ENCODE measurements at places on chromosomes 5 and 9.

GRCh38 chr5:130065617-130066016, 161.4 kb downstream of the CHSY3 start:
- no peak for DNase-seq

DNA sequence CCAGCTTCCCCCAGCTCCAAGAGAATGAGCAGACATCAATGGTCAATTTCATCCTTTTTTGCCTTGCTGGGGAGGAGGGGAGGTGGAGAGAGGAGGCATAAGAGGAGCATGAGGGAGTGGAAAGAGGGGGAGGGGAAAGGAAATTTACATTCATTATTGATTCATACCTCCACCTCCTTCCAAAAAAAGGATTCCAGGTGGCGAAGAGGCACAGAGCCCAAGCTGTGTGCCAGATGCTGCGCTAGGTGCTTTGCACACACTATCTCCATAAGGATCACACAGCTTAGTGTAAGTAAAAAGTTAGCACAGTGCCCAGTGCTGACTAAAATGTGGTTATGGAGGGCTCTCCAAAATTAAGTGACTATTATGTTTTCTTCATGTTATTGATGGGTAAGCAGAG, 11.0 kb downstream of the ASTN2 start:
- DNase-seq = no peak

GRCh38 chr5:159663986-159664385, 252.3 kb upstream of the ADRA1B start:
- DNase-seq = no peak

- DNase-seq = no peak
These were observed 197.1 kb downstream of the TMC1 start for GRCh38 chr9:72718503-72718902.

- DNase-seq = no peak
These were observed 219.3 kb downstream of the PBX3 start for GRCh38 chr9:125966466-125966865.

DNA sequence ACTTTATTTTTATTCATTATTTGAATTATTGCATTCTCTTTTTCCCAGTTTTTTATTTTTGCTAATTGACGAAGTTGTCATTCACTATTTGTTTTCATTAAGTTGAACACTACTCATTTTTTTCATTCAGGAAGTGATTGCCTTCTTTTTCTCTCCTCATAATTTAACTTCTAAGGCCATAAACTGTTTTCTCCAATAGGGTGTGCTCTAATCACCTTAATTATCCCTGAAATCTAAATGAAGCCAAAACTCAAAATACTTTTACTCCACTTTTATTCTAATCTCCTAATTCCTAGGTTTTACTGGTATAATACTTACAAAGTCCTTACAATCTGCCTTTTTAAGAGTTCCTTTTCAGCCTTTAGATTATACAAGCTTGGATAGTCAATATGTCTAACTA, 2.9 kb upstream of the OR13C2 start:
- no peak for DNase-seq

DNA sequence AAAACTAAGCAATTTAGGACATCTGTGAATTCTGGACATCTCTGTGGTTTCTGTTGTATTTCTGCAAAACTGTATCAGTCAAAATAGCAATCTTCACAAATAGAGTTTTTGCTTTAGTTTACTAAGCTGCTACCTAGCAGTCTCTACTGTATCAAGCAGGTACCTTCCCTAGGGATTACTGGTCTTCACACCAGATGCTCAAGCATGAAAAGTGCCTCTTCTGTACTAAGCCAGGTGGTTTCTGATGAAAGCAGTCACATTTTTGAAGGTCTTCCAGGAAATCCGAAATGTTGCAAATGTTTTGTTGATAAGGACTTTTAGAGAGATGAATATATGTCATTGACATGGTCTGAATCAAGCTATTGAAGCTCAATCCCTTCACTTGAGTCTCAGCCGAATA, 540.0 kb downstream of the KCTD16 start:
- DNase-seq = no peak

- DNase-seq = no peak
These were observed 516.0 kb downstream of the SPATA31D1 start for GRCh38 chr9:82504620-82505019.

- DNase-seq = no peak
These were observed 16.3 kb upstream of the GPX8 start for GRCh38 chr5:55143624-55144023.

DNA sequence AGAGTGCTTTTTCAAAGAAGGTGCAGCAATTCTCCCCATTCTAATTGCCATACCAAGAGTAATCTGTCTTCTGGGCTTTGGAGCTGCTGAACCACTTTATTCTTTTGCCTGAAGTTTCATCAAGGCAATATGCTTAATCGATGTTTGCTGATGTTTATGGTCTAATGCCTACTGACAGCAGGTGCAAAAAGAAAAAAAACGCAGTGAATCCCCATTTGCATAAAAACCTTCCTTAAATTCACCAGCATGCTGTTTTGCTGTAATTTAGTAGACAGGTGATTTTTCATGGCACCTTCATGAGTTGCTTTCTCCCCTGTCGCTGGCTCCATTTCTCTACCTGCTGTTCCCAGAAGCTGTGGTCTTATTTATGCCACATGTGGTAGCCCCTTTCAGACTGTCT, 83.1 kb upstream of the MAST4 start:
- no peak for DNase-seq

DNA sequence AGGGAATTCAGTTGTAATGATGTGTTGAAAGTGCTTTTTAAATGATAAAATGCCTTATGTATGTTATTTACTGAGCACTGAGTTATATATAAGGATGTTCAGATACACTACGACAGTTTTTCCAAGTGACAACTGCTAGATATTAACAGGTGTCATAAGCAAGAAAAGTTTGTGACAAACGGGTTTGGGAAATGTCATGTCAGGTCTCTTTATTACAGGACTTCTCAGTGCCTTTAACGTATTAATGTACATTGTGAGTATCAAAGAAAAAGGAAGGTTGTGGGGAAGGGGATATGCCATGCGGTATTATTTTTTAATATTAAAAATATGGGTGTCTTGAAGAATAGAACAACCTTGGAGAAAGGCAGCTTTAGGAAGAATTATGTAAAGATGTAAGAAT, 56.4 kb downstream of the RAI14 start:
- no peak for DNase-seq

GRCh38 chr5:107380654-107381053, 290.1 kb downstream of the EFNA5 start:
- no peak for DNase-seq

Data from CD8-positive, alpha-beta memory T cell (primary cell).